Stomach (tissue), 19 donors: ENCODE measurements at places on chromosomes 16 and 17. TPM values are rescaled to one million over a fixed set of nuclear protein-coding genes. Genes with fewer than 3 reads are reported as not detected.

CCT6B gene
- total RNA-seq = 0.45 TPM

KRTAP3-2 gene
- not detected for total RNA-seq

GRCh38 chr17:18975597-18975996 lies 23.6 kb downstream of the SLC5A10 start:
- DNase-seq = no peak

DNA sequence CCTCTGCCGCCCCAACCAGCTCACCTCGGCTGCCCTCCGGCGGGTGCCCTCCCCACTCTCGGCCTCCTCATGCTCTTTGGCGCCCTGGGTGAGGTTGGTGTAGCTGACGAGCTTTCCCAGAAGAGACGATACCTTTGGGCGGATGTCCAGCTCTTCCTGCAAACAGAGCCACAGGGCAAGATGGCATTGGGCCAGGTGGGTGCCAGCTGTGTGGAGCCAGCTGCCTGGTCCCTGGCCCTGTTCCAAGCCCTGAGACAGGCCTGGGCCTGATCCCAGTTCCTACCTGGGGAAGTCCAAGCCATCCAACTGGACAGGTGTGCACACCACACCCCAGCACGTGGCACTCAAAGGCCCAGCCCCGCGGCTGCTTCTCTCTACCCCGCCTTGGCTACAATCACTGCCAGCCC lies 6.9 kb downstream of the SLC12A4 start:
- peak; percentile 91 for DNase-seq
